Heart left ventricle (tissue), 16 donors: ENCODE measurements at places on chromosomes 6 and 20. TPM values are rescaled to one million over a fixed set of nuclear protein-coding genes. Genes with fewer than 3 reads are reported as not detected.

The MOG gene
- polyA plus RNA-seq, result 0.19 TPM

The PLEKHG1 gene
- 2.2 TPM for polyA plus RNA-seq

The PDE7B gene
- polyA plus RNA-seq, result 4.4 TPM

The EIF6 gene
- 32.8 TPM for polyA plus RNA-seq

DNA sequence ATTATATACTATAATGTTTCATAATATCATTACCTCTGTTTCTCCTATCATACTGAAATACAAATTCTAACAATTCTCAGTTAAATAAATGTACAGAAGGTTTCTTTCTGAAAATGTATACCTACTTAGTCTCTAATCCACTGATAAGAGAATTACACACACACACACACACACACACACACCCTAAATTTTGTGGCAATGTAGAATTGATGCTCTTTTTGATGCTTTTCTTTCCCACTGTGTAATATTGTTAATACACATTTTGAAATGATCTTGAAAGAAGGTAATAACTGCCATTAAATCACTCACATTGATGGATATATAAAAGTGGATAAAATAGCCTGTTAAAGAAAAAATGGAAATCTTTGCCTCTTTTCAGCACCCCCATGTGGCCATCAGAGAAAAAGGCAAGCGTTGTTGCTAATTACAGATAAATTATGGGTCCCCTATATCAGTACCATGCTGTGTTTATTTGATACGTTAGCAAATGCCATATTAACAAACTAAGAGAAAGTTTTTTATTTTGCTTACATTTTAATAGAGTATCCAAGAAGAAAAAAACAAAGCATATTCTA is 76.6 kb upstream of the VGLL2 start:
- no peak for DNase-seq

- no peak for DNase-seq
Observed at GRCh38 chr6:85004361-85004995, 240.1 kb upstream of the TBX18 start.

DNA sequence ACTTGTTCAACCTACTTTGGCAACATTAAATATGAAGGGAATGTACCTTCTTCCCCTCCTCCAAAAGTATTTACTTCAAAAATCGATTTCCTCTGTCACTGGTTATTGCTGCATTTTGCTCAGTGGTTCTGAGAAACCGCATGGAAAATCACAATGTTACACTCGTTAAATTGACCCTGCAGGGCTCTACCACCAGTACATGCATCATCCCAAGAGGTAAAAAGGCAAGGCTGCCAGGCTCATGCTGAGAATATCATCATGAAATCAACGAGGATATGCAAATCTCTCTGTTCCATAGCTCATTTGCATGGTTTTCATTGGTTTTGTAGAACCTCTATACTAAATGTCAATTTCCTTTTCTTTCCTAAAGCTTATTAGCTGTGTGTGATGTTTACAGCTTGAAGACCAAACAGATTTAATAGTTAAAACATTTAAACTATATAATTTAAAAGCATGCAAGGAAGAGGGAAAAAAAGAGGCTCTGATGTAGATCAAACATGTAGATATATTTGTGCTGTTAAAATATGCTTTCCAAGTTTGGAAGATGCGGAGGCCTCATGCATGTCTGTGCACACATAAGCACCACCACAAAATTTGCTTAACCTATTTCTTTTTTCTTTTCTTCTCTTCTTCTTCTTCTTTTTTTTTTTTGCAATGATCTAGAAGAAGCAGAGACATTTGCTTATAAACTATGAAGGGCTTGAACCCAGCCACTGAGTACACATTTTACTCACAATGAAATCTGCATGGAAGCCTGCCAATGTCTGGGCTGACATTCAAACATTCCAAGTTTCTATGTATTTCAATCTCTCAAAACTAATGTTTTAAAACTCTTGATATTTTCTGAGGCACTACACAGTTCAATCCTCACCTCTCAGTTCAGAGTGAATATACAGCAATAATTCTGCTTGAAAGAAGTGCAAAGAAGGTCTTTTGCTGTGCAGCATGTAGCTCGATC is 194.0 kb downstream of the GMPR start:
- peak; percentile 34 for DNase-seq

- no peak for DNase-seq
Observed at GRCh38 chr20:48184229-48184628, 398.9 kb upstream of the SULF2 start.

DNA sequence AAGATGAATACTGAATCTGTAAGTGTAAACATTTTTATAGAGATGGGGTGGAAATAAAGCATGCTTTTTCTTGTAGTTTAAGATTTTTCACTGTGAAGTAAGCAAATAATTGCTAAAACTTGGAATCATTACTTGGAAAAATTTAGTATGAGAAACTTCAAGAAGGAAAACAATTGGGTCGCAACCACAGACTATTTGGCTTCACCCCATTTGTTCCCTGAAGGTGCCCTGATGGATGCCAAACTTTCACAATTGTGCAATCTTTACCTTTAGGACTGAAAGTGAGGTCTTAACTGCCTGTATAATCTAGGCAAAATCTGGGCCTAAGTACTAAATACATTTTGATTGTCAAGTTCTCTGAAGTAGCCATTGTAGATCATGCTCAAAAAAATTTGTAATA is 330.1 kb downstream of the HDGFL1 start:
- no peak for DNase-seq

DNA sequence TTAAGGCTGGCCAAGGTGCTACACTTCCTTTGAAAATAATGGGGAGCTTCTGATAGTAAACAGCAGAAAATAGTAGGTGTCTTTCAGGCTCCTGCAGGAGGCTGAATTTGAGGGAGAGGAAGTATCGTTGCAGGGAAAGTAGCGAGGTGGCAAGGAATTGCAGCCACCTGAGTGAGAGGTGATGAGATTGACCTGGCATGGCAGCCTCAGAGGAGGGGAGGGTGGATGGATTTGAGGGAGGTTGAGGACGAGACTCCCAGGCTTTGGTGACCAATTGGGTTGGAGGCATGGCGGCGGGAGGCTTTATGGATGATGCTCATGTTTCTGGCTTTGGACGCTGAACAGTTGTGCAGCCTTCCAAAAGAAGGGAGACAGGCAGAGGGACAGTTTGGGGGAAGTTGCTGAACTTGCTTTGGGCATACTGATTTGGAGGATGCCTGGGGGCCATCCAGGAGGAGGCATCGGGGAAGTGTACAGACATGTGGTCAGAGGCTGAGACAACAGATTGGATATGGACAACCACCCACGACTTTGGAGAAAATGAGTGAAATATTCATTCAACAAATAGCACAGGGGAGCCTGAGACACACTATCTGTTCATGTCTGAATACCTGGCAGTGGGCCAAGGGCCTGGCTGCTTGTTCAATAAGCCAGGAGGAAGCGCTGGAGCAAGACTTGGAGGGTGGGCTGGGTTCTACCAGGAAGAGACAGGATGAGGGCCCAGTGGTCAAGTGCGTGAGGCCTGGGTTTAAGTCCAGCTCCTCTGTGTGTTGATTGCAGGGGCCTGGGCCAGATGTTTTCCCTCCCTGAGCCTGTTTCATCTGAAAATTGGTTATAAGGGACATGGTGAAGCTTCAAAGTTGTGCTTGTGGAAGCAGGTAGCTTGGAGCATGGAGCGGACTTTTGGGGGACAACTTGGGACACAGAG is 113.2 kb downstream of the CEBPB start:
- peak; percentile 82 for DNase-seq

DNA sequence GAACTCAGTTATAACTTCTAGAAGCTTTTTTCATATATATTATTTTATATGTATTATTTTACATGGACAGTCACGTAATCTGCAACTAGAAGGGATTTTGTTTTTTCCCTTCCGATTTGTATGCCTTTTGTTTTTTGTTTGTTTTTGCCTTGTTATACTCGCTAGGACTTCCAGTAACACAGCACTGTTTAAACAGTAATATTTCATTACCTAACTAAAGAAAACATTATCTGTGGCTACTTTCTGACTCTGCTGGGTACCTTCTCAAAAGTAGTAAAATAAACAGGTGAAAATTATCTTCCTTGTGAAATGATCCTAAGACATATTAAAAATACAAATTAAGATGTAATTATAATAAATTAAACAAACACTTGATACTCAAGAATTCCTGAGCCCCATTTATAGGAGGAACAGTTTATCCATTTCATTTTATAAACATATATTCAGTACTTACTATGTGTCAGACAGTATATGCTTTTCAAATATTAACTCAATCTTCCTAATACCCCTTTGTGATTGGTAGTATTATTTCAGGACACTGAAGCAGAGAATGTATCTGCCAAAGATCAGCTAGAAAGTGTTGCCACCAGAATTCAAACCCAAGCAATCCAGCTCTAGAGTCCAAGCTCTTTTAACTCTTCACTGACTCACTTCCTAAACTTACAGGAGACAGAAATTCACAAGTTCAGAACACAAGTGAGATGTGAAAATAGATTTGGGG is 65.3 kb downstream of the MAP3K5 start:
- DNase-seq, result no peak

- DNase-seq, result no peak
Observed at GRCh38 chr6:111080698-111081097, 6.6 kb upstream of the SLC16A10 start.

- DNase-seq, result no peak
Observed at GRCh38 chr6:74152096-74152675, 456.2 kb downstream of the CD109 start.

GRCh38 chr20:40422656-40423055 is 266.4 kb downstream of the MAFB start:
- DNase-seq, result no peak
